ENCODE measurements at places on chromosomes 1 and 21. TPM values are rescaled to one million over a fixed set of nuclear protein-coding genes. Genes with fewer than 3 reads are reported as not detected.
A peak's percentile ranks its signal among the peaks of the same experiment; 100 is the strongest.

Gene CXADR
- 30.6 TPM for total RNA-seq

Gene SHE
- not detected for total RNA-seq

GRCh38 chr21:15293240-15293639 lies 228.4 kb upstream of the NRIP1 start:
- DNase-seq: peak; percentile 96
- peak overlapping the region; percentile 40 for H3K27ac ChIP-seq
- H3K4me1 ChIP-seq: peaks cover 4% of the 10 kb centered on the region
- H3K36me3 ChIP-seq: no peaks in the 10 kb centered on the region
- no peak overlapping the region for H3K4me3 ChIP-seq
- no peaks in the 10 kb centered on the region for H3K27me3 ChIP-seq

DNA sequence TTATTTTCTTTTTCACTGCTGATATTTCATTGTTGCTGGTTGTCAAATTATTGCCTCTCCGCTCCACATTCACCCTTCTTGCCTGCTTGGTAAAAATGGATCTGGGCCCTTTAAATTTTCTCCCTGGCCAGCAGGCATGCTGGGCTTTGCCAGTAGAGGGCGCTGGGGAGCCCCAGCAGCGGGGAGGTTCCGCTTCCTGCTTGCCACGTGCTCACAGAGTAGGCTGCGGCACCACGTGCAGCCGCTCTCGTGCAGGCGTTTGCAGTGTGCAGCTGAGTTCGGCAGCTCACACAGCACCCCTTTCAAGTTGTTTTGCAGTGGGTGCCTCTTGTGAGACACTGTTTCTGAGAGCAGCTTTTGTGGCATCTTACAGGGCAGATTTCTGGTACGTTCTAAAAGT lies at the start of gene ACTL8:
TSS of gene ACTL8 (plus strand) at position 214 of the 400 bp plus-strand sequence. CDS start 67,676 bp downstream, outside the sequence.
- H3K27me3 ChIP-seq: no peaks in the 10 kb centered on the region
- DNase-seq: no peak
- H3K36me3 ChIP-seq: no peaks in the 10 kb centered on the region
- no peaks in the 10 kb centered on the region for H3K4me1 ChIP-seq
- H3K4me3 ChIP-seq: no peak within 1 kb of the TSS

Gene RASSF5
- 0.43 TPM for total RNA-seq

DNA sequence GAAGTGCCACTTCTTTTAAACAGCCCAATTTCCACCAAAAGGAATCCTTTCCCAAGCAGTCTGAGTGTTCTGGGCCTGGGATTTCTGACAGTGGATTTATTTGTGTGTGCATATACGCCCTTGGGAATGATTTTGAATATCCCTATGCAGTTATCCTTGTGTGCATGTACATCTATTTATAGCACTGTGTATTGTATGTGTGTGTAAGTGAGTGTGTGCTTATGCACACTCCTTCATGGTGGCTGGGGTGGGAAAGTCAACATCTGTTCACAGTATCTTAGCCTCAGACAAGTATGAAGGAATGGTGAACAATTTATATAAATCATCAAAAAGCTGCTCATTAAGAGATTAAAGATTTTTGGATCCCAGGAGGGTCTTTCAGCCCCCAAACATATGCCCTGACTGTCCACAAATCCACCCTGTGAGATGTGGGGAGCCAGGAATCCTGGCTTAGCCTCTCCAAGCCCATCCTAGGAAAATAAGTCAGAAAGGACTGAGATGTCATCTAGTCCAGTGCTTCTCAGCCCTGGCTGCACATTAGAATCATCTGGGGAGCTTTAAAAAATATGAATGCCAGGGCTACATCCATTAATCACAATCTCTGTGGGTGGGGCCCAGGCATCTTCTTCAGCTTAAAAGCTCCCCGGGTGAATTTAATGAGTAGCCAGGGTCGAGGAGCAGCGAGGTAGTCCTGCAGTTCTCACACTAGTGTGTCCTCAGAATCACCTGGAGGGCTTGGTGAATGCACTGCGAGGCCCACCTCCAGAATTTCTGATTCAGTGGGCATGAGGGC lies 101.4 kb downstream of the PLXNA2 start:
- H3K4me3 ChIP-seq: no peak overlapping the region
- H3K4me1 ChIP-seq: no peaks in the 10 kb centered on the region
- DNase-seq: no peak
- H3K27ac ChIP-seq: no peak overlapping the region
- peaks cover 5% of the 10 kb centered on the region for H3K36me3 ChIP-seq
- no peaks in the 10 kb centered on the region for H3K27me3 ChIP-seq

DNA sequence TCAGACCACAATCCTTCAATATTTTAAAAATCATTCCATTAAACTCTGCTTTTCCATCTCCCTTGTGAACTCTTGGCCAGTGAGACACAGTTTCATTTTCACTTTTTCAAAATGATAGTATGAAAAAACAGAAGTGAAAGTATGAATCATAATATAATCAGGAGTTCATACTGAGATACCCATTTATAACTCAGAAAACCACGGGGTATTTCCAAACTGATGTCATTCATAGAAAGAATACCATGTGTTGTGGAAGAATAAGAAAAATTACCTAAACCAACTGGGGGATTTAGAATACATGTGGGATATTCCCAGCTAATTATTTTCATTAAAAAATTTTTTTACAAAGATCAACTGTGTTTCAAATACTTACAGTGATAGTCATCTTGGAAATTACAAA lies 149.9 kb downstream of the MRPL39 start:
- no peaks in the 10 kb centered on the region for H3K27me3 ChIP-seq
- peak; percentile 81 for DNase-seq
- no peak overlapping the region for H3K4me3 ChIP-seq
- H3K27ac ChIP-seq: peak overlapping the region; percentile 76
- peaks cover 7% of the 10 kb centered on the region for H3K4me1 ChIP-seq

Gene GJB5
- total RNA-seq: not detected

Gene CELSR2
- total RNA-seq: 10.0 TPM

Gene TAS1R1
- total RNA-seq: not detected

Gene DDR2
- 15.3 TPM for total RNA-seq

GRCh38 chr21:45313015-45313414 lies 25.3 kb upstream of the POFUT2 start:
- H3K27ac ChIP-seq: no peak overlapping the region
- no peak for DNase-seq
- H3K27me3 ChIP-seq: no peaks in the 10 kb centered on the region
- H3K4me1 ChIP-seq: peaks cover 29% of the 10 kb centered on the region
- H3K4me3 ChIP-seq: no peak overlapping the region
- no peaks in the 10 kb centered on the region for H3K36me3 ChIP-seq

DNA sequence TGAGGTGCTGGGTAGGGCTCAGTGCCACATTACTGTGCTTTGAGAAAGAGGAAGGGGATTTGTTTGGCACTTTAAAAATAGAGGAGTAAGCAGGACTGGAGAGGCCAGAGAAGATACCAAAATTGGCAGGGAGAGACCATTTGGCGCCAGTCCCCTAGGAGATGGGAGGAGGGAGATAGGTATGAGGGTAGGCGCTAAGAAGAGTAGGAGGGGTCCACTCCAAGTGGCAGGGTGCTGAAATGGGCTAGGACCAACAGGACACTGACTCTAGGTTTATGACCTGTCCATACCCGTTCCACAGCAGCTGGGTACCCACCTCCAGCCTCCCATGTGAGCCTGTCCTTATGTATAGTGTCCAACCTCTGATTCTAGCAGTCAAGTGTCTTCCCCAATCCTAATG lies 1.0 kb upstream of the CRTC2 start:
- H3K4me3 ChIP-seq: no peak overlapping the region
- H3K27ac ChIP-seq: no peak overlapping the region
- no peaks in the 10 kb centered on the region for H3K27me3 ChIP-seq
- H3K36me3 ChIP-seq: no peaks in the 10 kb centered on the region
- DNase-seq: no peak

Gene CLEC20A
- not detected for total RNA-seq

DNA sequence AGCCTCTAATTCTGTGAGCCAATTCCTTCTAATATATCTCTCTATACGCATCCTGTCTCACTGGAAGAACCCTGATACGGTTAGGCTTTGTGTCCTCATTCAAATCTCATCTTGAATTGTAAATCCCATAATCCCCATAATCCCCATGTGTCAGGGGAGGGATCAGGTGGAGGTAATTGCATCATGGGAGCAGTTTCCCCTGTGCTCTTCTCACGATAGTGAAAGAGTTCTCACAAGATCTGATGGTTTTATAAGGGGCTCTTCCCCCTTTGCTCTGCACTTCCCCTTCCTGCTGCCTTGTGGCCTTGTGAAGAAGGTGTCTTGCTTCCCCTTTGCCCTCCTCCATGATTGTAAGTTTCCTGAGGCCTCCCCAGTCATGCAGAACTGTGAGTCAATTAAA lies 116.1 kb downstream of the MRPS6 start:
- H3K4me1 ChIP-seq: no peaks in the 10 kb centered on the region
- no peaks in the 10 kb centered on the region for H3K27me3 ChIP-seq
- no peak for DNase-seq
- no peak overlapping the region for H3K4me3 ChIP-seq
- no peaks in the 10 kb centered on the region for H3K36me3 ChIP-seq
- no peak overlapping the region for H3K27ac ChIP-seq

GRCh38 chr1:35369922-35370671 lies 101.6 kb downstream of the ZMYM4 start:
- H3K27ac ChIP-seq: peak overlapping the region; percentile 34
- H3K4me3 ChIP-seq: no peak overlapping the region
- H3K27me3 ChIP-seq: no peaks in the 10 kb centered on the region
- peak; percentile 83 for DNase-seq
- H3K4me1 ChIP-seq: peaks cover 6% of the 10 kb centered on the region

DNA sequence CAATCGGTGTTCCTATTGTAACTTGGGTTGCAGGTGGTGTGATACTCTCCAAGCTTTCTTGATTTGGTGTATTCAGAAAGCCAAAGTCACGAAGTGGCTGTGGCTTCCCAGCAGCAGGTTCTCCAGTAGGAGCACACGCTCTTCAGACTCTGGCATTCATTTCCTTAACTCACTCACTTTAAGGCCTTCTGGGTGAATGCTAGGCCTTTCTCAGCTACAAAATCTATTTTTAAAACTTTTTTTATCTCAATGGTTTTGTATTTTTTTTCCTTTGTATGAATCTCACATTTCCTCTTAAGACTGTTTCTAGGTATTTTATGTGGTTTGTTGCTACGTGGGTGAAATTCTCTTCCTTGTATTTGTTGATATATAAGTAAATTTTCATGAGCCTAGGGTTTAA lies 22.9 kb upstream of the PKN2 start:
- H3K36me3 ChIP-seq: no peaks in the 10 kb centered on the region
- no peak overlapping the region for H3K4me3 ChIP-seq
- H3K27ac ChIP-seq: no peak overlapping the region
- no peaks in the 10 kb centered on the region for H3K4me1 ChIP-seq
- no peak for DNase-seq

GRCh38 chr1:203176273-203177035 lies 828 bp upstream of the MYBPH start:
- no peaks in the 10 kb centered on the region for H3K36me3 ChIP-seq
- DNase-seq: no peak
- no peak overlapping the region for H3K4me3 ChIP-seq
- peaks cover 14% of the 10 kb centered on the region for H3K4me1 ChIP-seq
- no peak overlapping the region for H3K27ac ChIP-seq
- H3K27me3 ChIP-seq: no peaks in the 10 kb centered on the region

Gene ATP1A4
- not detected for total RNA-seq

- no peak overlapping the region for H3K4me3 ChIP-seq
- no peak overlapping the region for H3K27ac ChIP-seq
Measured at GRCh38 chr1:89987159-89987819, 7.6 kb upstream of the ZNF326 start.

GRCh38 chr1:154849645-154850131 lies 20.4 kb downstream of the KCNN3 start:
- no peak overlapping the region for H3K4me3 ChIP-seq
- H3K27me3 ChIP-seq: peaks cover 8% of the 10 kb centered on the region
- H3K4me1 ChIP-seq: peaks cover 7% of the 10 kb centered on the region
- H3K27ac ChIP-seq: no peak overlapping the region
- no peaks in the 10 kb centered on the region for H3K36me3 ChIP-seq

DNA sequence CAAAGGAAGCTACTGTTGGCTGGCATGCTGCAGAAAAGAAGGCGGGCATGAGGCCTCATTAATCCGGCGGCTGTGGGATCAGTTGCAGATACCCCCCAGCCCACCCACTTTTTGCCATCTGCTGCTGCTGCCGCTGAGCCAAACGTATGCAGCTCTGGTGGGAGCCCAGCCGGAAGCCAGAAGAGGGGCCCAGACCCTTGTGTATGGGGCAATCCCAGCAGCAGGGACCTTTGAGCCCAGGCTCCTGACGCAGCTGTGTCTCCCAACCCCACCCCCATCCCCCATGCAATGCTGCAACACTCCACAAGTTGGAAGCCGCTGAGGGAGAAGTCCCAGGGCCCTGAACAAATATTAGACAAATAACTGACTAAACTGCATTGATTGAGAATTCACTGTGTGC lies 106.0 kb downstream of the ELAVL4 start:
- no peak overlapping the region for H3K4me3 ChIP-seq
- no peak overlapping the region for H3K27ac ChIP-seq

DNA sequence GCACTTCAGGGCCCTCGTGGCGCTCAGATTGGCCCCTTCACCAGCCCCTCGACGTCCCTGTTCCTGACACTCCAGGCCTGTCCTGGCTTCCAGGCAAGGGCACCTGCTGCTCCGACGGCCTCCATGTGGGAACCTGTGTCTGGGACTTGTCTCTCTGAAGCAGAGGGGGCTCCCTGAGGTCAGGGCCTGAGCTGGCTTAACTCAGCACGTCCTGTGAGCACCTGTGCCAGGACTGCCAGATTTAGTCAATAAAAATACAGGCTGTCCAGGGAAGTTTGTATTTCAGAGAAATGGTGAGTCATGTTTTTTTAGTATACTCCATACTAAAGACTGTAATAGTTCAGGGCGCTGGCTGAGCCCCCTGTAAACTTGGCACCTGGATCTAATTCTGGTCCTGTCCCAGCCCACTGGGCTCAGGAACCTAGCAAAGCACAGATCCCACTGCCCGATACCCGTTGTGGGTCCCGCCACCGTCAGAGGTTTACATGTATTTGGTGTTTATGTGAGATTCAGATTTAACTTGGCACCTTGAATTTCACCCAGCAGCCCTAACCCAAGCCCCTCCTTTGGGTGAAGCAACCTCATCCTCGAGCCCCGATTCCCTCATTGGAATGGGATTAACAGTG lies 109.9 kb upstream of the IFFO2 start:
- H3K27me3 ChIP-seq: no peaks in the 10 kb centered on the region
- peaks cover 21% of the 10 kb centered on the region for H3K4me1 ChIP-seq
- H3K27ac ChIP-seq: no peak overlapping the region
- no peak overlapping the region for H3K4me3 ChIP-seq
- no peak for DNase-seq
- no peaks in the 10 kb centered on the region for H3K36me3 ChIP-seq

GRCh38 chr21:42063191-42063570 lies 7.9 kb upstream of the UMODL1 start:
- no peak for DNase-seq
- no peak overlapping the region for H3K27ac ChIP-seq
- H3K4me3 ChIP-seq: no peak overlapping the region
- no peaks in the 10 kb centered on the region for H3K36me3 ChIP-seq
- peaks cover 29% of the 10 kb centered on the region for H3K27me3 ChIP-seq

Gene OBSCN
- 11.1 TPM for total RNA-seq

DNA sequence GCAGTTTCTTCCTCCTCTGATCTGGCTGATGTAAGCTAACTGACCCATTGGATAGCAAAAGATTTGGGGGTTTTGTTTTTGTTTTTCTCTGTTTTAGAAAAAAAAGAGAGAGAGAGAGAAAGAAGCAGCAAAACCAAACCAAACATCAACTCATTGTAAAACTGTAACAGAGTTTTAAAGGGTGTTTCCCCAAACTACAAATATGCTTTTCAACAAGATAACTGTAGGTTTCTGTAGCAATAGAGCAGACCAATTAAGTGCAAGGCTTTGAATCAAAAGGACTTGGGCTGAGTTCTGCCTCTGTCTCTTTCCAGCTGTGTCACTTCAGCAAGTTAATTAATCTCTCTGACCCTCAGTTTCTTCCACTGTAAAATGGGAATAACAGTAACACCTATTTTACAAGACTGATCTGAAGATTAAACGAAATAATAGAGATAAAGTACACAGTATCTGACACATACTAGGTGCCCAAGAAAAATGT lies 44.5 kb downstream of the RRAGC start:
- H3K4me1 ChIP-seq: peaks cover 6% of the 10 kb centered on the region
- peaks cover 72% of the 10 kb centered on the region for H3K27me3 ChIP-seq
- no peak overlapping the region for H3K27ac ChIP-seq
- H3K4me3 ChIP-seq: no peak overlapping the region
